ENCODE measurements at places on chromosomes 4 and X.

DNA sequence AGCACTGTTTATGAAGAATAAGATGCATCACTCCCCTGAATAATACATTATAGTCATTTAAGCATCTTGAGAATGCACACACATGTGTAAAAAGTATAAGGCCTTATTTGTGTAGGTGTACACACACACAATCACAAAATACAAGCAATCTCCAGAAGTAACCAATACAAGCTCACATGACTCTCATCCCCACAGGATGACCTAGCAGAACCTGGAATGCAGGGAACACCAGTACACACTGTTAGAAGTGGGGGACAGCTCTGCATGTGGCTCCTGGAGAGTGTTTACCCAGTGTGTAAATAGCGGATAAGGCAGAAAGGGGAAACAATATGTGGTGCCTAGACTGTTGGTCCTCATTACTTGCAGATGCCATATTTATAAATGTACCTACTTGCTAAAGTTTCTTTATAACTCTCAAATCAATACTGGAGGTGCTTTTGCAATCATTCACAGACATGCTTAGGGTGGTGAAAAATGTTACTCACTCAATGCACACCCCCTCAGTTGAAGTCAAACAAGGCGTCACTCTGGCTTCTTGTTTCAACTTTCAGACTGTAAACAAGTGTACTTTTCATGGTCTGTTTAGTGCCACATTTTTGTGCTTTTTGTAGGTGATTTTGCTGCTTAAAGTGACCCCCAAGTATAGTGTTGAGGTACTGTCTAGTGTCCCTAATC lies 73.1 kb downstream of the MAGEB17 start:
- DNase-seq, result no peak

- DNase-seq, result no peak
Measured at GRCh38 chr4:69743476-69744156, 16.8 kb downstream of the SULT1B1 start.

- no peak for DNase-seq
Measured at GRCh38 chr4:26263165-26263564, 57.6 kb upstream of the RBPJ start.

DNA sequence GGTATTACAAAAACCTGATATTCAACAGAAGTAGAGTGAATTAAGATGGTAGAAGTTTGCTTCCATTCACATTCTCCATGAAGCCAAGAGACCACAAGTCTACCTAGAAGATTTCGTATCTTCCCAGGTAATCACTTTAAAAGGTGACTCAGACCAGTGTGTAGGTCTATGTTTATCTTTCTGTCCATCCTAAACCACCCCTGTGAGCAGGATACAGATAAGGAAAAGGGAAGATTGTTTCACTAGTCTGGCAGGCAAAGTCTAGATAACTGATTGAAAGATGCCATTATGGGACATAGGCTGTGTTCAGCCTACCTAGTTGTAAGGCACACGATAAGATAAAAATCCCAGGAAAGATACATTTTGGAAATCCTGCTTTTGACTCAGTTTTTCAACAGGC lies 244.3 kb upstream of the NWD2 start:
- no peak for DNase-seq

All from NCI-H1105 (cell line).